ENCODE measurements at places on chromosomes 2 and 18.

DNA sequence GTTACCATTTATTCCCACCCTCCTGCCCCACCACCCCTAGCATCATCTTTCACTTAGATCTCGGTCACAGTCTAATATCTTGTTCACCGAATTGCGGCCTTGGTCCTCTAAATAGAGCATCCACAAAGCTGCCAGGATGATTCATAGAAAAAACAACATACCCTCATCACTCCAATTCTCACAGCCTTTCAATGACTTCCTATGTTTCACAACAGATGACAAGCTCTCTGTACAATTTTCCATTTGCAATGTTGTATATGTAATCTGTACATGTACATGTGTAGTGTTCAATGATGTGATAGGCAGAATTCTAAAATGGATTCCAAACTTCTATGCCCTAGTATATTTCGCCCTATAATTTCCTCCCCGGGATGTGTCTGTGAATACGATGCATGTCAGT is 675.6 kb upstream of the CELF4 start:
- DNase-seq: peak; percentile 74

- DNase-seq: no peak
Observed at GRCh38 chr2:173141666-173142065, 66.0 kb downstream of the MAP3K20 start.

DNA sequence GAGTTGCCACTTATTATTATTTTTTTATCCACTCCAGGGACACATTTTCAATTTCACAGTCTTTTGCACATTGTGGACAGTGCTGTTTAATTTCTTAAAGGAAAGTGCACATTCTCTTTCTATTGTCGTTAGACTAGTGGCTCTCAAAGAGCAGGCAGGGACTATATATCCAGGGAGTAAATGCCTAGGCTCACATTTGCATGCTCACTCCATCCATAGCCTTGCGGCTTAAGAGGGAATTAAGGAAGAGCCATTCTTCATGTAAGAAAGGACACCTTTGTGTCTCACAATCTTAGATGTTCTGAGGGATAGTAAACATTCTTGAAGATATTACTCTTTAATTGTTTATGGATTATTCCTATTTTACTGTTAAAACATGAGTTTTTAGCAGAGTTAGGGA is 70.8 kb downstream of the FIGN start:
- no peak for DNase-seq

GRCh38 chr2:207792244-207792785 is 22.6 kb upstream of the FZD5 start:
- peak; percentile 89 for DNase-seq

DNA sequence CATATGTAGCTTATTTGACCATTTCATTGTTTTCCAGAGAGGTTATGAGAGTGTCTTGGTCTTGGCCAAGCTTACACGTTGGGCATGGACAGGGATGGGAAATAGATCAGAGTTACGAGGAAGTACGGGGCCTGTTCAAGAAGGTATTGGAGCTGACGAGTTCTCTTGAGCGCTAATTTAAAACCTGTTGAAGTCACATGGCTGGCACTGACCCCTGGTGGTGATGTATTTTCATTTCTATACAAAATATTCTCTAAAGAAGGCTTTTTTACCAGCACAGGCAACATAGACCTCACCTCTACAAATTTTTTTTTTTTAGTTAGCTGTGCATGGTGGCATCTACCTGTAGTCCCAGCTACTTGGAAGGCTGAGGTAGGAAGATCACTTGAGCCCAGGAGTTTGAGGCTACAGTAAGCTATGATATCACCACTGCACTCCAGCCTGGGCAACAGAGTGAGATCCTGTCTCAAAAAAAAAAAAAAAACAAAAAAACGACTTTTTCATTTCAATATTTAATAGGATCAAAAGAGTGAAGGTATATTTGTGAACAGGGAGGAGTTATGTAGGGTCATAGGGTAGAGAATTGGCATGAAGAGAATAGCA is 19.6 kb downstream of the UGP2 start:
- DNase-seq: peak; percentile 48

GRCh38 chr18:27645929-27646328 is 460.8 kb upstream of the CHST9 start:
- no peak for DNase-seq

GRCh38 chr2:64230540-64230939 is 86.3 kb upstream of the PELI1 start:
- no peak for DNase-seq

DNA sequence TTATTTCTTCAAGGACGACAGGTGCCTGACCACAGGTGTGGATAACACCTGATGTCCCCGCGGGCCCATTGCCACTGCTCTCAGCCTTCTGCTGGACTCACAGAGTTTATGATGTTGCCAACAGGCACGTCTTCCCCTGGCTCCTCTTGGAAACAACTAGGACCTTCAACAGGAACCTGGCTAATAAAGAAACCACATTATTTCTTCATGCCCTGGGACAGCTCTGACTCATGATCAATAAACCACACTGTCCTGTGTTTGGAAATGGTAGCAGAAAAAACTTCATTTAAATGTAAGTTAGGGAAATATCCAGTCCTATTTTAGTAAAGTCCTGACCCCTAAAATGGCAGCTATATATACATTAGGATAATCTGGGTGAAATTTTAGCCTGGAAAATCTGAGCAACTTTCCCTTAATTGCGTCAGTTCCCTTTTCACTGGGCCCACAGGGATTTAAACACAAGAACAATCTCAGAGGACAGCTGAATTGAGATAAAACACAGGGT is 158.9 kb downstream of the VAPA start:
- DNase-seq: peak; percentile 44

- no peak for DNase-seq
Observed at GRCh38 chr2:144067506-144067905, 452.4 kb downstream of the ZEB2 start.

GRCh38 chr2:64056021-64056420 is 36.8 kb upstream of the VPS54 start:
- no peak for DNase-seq

- no peak for DNase-seq
Observed at GRCh38 chr2:174138161-174138560, 110.2 kb downstream of the OLA1 start.

DNA sequence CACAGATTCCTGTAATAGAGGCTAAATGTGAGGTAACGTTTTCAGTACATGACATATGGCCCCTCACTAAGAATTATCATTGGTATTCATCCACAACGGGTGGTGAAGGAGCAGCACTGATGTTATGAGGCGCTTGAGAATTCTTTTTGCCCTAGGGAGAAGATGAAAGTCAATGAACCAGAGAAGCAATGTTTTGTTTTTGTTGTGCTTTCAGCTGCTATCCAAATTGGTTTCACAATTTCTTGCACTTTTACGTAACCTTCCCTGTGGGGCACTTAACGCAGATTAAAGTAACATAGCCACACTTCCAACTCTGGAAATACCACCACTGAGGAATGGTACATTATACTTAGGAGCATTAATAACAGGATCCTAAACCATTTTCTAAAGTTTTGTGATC is 13.3 kb upstream of the CCDC85A start:
- DNase-seq: no peak

GRCh38 chr18:48902856-48903601 is 47.7 kb downstream of the SMAD7 start:
- DNase-seq: no peak

GRCh38 chr2:114237331-114237730 is 205.1 kb upstream of the DPP10 start:
- no peak for DNase-seq

GRCh38 chr2:203501873-203502272 is 33.2 kb downstream of the RAPH1 start:
- no peak for DNase-seq

GRCh38 chr18:54161267-54161666 is 63.2 kb downstream of the MBD2 start:
- no peak for DNase-seq

DNA sequence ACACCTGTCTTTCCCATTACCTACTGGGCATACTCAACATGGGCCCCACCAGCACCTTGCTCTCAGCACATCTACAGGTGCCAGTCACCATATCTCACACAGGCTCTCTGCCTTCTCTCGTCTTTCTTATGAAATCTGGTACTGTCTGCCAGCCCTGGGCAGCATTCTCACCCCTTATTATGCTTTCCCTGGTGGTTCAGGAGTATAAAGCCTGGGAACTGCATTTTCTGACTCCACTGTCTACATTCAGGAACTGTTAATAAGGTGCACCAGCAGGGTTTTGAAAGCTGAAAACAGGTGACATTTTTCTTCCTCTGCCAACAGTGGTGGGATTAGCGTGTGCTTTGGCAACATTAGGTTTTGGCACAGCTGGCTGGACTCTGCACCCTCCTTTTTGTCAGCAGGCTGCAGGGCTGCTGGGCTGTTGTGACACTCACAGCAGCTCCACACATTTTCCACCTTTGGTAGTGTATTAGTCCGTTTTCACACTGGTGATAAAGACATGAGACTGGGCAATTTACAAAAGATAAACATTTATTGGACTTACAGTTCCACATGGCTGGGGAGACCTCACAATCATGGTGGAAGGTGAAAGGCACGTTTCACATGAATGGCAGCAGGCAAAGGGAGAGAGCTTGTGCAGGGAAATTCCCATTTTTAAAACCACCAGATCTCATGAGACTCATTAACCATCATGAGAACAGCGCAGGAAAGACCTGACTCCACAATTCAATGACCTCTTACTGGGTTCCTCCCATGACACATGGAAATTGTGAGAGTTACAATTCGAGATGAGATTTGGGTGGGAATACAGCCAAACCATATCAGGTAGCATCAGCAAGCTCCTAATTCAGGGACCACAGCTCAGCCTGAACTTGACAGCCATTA is 343.1 kb upstream of the LYPD1 start:
- DNase-seq: no peak

- DNase-seq: no peak
Observed at GRCh38 chr2:39738936-39739335, 40.1 kb downstream of the THUMPD2 start.

- DNase-seq: no peak
Observed at GRCh38 chr2:6921321-6921922, 4.2 kb downstream of the RNF144A start.

DNA sequence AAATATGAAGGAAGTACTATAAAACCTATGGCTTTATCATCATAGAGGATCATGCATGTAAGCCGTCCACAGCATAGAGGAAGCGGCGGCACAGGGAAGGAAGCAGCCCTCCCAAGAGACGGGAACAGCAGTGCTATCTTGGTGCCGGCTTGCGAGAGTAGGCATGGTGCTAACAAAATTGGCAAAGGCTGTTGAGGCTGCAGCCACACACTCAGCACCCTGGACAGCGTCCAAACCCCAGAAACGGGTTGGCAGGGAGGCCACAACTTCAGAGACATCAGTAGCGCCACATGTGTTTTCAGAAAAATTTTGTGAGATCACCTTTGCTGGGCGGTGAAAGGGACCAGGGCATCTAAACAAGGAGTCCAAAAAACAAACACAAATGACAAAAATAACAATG is 37.7 kb downstream of the NETO1 start:
- DNase-seq: peak; percentile 30

- DNase-seq: no peak
Observed at GRCh38 chr2:160628811-160629210, 135.2 kb upstream of the RBMS1 start.

GRCh38 chr2:98607741-98608115 is 584 bp downstream of the COA5 start:
- DNase-seq: no peak

GRCh38 chr18:32884543-32884942 is 111.7 kb upstream of the KLHL14 start:
- DNase-seq: no peak

DNA sequence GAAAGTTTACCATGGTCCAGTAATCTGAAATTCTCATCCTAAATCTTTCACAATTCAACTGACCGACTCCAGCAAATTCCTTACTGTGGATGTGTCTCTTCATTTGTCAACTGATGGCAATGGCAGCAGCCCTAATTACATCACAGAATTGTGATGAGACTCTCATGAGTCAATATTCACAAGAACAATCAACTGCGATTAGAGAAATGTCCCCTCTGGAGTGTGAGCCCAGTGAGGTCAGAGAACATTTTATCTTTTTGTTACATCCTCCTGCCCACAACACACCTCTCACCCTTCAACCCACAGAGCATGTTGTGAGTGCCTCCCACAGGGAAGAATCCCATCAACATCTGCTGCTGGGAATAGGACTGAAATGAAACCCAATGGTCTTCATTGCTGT is 73.6 kb downstream of the CD226 start:
- peak; percentile 22 for DNase-seq

DNA sequence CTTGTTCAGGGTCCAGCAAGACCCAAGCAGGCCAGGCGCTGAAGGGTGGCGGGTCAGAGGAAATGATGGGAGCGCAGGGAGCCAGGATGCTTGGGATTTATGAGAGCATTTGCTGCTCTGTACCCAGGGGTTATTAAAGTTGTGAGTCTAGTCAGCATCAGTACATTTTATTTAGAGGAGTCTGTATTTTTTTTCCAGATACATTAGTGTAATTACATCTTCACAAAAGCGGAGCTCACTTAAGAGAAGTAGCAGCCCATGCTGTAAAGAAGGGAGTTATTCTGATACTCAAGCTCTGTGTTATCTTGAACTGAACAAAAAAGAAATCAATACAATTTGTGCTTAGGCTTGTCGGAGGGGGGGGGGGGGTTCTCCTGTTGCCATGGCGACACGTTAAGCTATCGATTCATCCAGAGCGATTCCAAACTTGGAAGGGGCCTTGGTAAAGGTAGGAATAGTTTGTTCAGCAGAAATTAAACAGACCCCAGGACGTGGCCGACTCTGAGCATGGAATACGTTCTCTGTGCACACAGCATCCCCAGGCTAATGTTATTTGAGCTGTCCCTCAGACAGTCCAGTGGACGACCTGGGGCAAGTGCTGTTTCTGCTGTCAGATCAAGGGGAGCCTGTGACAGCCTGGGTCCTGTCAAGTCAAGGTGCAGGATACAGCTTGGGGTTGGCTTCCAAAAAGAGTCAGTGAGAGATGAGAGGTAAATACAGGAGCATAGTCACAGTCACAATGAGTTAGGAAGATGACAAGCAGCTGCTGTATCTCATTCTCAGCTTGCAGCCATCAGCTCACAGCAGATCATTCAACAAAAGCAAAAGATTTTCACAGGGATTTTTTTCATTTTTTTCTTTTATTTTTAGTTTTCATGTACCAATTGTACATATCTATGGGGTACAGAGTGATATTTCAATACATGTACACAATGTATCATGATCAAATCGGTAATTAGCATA is 387.6 kb downstream of the DCDC2C start:
- DNase-seq: no peak

DNA sequence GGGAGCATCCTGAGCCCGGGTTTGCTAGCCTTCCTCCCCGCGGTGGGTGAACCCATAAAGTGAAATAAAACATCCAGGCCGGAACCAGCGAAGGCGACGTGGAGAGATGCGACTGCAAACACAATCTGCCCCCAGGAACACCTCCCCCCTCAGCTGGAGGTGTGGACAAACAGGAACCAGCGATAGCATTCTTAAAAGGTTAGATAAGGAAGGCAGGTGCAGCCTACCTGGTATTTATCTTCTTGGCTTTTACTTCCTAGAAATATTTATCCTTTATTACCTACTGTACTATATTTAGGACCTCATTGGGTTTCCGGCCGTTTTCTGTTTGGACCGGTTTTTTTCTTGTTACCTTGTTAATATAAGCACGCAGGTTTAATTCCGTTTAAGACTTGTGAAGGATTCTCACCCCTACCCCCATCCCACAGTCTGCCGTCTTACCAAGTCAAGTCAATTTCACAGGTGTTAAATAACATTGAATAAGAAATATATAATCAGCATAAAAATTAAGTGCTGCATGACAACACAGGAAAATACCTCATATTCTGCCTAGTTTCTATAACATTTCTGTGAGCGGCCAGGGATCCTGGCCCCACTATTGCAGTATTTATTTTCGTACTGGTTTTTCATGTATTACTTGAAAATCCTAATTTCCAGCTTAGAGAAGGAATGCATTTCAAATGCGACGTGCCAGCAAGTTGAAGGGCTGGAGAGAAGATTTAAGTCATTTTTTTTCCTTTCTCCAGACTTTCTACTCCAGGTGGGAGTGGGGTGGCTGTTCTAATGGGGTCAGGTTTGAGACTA is 224.0 kb upstream of the ID2 start:
- no peak for DNase-seq
